ENCODE measurements at places on chromosomes 16 and 17.

- no peak for DNase-seq
These were observed 19.9 kb downstream of the ZNF200 start for GRCh38 chr16:3214904-3215600.

DNA sequence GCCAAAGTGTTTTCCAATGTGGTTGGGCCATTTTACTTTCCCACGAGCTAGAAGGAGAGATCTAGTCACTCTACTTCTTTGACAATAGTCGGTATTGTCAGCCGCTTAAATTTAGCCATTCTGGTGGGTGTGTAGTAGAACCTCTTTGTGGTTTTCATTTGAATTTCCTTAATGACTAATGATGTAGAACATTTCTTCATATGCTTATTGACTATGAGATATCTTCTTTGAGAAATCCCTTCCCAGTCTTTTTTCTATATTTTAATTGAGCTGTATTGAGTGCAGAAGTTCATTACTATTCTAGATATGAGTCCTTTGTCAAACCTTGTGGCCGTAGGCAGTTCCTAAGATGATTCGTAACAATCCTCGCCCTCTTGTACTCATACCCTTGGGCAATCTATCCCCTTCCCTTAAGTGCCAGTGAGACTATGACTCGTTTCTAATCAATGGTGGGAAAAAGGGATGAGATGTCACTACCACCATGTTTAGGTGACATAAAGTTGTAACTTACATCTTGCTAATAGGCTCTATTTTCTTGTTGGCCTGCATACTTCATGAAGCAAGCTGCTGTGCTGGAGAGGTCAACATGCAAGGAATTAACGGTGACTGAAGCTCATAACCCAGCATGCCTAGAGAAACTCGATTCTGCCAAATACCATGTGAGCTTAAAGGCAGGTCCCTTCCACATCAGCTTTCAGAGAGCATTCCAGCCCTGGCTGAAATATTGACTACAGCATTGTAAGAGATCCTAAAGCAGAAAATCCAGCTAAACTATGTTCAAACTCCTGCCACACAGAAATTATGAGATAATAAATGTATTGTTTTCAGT is 817.9 kb upstream of the SOX9 start:
- DNase-seq = no peak

DNA sequence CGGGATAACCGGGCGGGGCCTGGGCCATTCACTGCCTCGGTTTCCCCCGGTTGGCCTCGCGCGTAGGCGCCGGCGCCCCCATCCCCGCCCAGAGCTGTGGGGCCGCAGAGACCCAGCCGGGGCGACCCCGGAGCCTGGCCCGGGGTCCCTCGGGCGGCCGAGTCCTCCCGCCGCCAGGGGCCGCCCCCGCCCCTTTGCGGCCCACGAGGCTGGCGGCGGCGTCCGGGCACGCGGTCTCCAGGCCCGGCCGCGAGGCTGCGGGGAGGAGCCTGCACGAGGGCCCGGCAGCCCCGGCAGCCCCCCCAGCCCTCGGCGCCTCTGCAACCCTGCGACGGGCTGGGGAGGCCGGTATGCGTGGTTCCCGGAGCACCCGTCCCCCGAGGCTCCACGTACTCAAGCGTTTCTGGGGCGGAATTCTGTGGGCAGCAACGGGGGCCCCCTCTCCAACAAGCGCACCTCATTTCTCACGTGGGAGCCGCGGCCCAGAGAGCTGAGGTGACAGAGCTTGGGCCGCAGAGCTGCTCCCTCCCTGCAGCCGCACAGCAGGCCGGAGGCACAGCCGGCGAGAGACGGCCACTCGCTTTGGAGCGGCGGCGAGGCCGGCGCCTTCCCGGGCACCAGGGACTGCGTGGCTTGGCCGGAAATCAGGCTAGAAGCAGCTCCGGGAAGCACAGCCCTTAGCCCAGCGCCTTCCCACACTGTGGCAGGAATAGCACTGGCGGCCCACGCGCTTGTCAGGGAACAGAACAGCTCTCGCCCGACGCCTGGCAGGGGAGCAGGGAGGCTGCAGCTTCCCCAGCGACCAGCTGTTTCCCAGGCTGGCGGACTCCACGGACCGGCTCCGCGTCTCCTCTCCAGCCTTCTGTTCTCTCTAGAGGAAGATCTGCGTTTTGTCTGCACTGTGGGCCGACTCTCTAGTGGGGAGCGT is 867 bp upstream of the LIMD2 start:
- DNase-seq = peak; percentile 35

- DNase-seq = no peak
These were observed 113.2 kb downstream of the CDYL2 start for GRCh38 chr16:80691111-80691741.

DNA sequence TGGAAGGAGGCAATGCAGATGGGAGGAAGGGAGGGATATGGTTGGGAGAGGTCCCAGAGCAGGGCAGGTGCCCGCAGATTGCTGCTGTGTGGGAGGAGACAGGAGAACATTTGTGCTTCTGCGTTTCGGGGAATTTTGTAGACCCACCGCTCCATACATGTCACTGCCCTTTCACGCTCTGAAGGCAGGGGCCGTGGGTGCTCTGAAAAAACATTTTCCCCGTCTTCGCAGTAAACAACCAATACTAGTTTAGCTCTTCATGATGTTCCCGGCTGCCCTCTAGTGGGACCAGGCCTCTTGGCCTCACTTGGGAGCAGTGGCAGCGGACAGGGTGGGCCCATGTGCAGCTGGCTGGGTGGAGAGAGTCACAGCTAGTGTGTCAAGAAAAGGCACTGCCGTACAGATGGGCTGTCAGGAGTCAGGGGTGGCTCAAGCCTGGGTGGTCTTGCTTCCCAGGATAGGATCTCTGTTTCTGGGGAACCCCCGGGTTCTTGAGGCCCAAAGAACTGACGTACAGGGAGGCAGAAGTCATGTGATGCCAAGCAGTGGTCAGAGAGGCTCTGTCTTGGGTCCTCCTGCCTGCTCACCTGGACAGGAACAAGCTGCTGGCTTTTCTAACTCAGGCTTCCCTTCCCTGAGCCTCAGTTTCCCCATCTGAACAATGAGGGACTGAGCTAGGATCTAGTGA is 46.5 kb upstream of the CPNE2 start:
- DNase-seq = no peak

DNA sequence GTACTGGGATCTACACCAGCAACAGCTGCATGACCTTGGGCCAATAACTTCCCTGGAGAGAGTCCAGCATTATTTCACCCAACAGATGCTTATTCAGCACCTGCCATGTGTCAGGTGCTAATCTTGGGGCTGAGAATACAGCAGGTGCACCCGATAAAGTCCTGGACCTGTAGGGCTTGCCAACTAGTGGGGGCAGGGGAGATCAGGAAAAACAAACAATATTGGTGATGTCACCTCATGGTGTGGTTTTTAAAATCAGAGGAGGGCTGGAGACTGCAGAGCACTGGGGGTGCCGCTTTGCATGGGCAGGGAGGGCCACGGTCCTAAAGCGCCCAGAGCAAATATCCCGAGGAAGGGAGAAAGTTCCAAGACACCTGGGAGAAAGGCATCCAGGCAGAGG is 218.8 kb downstream of the C16orf95 start:
- no peak for DNase-seq

- DNase-seq = no peak
These were observed 26.6 kb downstream of the N4BP1 start for GRCh38 chr16:48583075-48584065.

GRCh38 chr16:22727285-22728166 is 86.4 kb upstream of the HS3ST2 start:
- DNase-seq = no peak

GRCh38 chr16:16004314-16004749 is 54.9 kb downstream of the ABCC1 start:
- no peak for DNase-seq

- DNase-seq = peak; percentile 72
These were observed 4.5 kb upstream of the TMEM92 start for GRCh38 chr17:50269477-50270434.

DNA sequence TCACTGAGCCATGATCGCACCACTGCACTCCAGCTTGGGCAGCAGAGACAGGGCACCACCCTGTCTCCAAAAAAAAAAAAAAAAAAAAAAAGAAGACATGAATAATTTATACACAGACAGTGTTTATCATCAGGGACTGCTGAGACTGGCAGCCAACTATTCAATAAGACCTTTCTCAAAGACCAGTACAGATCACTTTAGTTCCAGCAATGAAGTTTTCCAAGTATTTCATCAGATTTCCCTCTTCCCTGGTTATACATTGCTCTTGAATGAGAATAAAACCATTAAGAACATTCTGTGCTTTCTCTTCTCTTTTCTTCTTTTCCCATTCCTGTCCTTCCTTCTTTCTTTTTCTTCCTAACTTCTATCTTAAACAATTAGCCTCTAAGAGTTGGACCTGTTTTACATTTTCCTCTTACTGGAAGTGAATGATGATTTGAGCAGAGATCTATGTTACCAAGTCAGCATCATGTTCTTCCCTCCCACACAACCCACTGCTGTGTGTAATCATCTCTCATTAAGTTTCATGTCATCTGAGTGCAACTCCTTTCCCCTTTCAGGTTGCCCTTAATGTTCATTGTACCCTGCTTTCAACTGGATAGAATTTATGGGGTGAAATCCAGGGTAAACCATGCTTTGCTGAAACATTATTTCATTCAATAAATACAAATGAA is 35.9 kb upstream of the SMIM36 start:
- DNase-seq = no peak

- no peak for DNase-seq
These were observed 11.9 kb downstream of the FASN start for GRCh38 chr17:82085931-82086764.

DNA sequence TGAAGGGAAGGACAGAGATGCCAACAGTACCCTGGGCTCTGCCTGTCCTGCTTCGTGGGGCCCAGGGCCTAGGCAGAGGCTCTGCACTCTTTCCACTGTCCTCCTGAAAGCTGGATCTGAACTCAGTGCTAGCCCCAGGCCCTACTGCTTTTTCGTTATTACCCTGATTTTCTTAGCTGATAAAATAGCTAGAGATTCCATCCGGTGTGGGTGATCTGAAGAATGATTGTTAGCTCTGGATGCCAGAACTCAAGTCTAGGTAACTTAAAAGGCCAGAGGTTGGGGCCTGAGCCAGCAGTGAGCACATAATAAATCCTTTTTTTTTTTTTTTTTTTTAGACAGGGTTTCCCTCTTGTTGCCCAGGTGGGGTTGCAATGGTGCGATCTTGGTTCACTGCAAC is 1.8 kb upstream of the MYBBP1A start:
- DNase-seq = no peak

GRCh38 chr16:54026456-54026855 is 260.1 kb downstream of the IRX3 start:
- DNase-seq = no peak

DNA sequence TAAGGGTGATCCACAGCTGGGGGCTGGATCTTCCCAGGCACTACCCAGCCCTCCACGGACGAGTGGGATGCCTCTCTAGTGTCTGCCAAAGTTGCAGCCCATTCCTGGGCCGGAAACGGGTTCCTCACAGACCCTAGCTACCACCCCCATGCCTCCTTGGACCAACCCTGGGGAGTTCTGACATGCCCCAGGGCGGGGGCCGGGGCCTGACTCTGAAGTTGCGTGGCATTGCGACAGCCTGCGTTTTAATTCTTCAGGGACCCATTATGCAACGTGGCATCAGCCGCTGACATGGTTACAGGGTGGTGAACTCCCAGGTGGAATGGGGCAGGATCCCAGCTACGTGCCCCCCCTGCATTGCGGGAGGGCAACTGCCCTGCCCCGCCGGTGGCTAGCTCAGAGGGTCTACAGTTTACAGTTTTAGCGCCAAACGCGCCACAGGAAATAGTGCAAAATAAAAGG is 2.7 kb downstream of the CBX4 start:
- DNase-seq = peak; percentile 58

DNA sequence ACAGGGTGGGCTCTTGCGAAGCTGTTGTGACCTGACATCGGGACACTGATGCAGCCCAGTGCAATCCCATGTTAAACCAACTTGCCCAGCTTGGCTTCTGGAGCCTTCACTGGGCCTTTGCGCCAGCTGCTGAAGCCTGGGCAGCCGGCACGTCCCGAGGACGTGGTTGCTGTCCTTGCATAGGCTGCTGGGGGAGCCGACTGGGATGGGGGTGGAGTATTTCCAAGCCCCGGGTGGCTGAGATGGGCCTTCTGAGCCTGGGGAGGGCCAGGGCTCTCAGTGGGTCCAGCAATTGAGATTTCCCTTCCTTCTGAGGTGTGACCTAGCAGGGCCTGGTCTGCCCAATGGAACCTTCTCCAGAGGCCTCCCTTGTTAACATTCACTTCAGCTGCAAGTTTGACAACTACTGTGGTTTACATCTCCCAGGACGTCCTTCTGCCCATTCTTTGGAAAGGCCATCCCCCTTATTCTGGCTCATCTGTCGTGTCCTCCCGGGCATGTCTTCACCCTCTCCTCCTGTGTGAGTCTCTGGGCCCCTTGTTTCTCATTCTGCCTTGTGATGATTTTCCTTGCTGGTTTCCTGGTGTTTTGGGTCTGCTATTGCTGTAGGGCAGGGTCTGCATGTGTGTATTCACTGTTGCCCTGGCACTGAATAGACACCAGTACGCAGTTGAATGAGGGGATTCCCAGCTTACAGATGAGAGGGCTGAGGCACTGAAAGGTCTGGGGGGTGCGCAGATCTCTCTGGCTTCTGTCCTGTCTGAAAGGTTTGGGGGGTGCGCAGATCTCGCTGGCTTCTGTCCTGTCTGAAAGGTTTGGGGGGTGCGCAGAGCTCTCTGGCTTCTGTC is 34.4 kb downstream of the HAPSTR1 start:
- no peak for DNase-seq

DNA sequence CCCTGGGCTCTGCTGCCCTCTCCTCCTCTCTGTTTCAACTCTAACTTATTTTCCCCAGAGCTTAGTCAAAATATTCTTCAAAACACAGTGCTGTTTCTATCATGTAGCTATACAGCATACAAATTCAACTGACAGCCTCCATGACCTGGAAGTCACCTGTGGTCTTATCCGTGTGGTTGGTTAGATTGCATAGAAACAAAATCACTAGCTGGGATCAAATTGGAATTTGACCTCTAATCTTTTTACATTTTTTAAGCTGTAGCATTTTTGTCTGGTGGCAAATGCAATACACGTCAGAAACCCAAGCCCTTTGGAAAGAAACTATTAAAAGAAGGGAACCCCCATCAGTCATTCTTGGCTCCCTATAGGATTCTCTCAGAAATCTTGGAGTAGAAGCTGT is 57.3 kb downstream of the ABCC12 start:
- DNase-seq = no peak

- DNase-seq = peak; percentile 49
These were observed 6.2 kb downstream of the ZNF423 start for GRCh38 chr16:49849754-49850108.

DNA sequence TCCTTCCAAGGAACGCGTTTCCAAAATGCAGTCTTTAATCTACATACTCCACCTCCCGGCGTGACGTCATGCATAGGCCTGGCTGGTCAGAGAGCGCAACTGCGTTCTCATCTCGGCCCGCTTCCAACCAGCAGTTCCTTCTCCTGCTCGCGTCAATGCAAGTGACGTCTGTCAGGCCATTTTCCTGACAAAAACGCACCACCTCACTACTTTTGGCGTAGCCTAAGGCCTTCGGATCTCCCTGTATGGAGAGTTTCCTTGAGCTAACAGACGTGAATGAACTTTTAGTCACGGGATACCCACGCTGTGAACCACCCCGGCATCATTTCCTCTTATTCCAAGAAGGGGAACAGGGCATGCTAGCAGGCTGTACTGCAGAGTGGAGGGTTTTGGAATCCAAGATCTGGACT is 25.0 kb downstream of the TEX14 start:
- no peak for DNase-seq

- DNase-seq = no peak
These were observed 494.1 kb downstream of the CDH11 start for GRCh38 chr16:64627781-64628180.

Measured in HAP-1 (cell line).